ENCODE measurements at places on chromosomes 7 and 10.

DNA sequence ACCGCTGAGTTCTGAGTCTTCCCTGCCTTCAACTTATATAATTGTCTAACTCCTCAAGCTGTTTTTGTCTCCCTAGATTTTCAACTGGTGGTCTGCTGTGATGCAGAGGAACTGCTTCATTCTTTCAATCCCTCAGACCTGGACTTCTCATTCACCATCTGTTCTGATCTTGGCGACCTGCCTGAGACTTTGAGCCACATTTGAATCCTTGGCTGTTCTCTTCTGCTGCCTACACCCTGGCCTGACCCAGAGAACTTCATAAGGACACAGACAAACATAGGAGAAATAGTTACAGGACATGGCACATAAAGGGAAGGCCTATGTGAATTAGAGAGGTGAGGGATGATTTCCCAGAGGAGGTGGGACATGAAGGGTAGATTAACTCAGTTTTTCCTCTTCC, 326.7 kb downstream of the PTEN start:
- no peak for DNase-seq

DNA sequence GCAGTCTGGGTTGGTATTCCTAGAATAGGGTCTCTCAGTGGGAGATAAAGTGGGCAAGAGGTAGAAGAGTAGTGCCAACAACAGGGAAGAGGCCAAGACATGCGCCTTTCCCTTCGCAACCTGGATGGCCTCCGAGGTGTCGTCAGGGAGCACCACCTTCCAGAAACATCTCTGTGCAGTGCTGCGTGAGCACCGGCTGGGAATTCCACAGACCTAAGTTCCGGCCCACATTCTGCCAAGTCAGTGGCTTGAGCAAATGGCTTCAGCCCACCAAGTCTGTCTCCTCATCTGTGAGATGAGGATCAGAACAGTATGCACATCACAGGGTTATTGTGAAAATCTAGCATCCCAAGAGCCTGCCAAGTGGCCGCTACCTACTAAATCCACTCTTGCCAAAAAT, 40.6 kb downstream of the CCDC3 start:
- DNase-seq, result no peak

DNA sequence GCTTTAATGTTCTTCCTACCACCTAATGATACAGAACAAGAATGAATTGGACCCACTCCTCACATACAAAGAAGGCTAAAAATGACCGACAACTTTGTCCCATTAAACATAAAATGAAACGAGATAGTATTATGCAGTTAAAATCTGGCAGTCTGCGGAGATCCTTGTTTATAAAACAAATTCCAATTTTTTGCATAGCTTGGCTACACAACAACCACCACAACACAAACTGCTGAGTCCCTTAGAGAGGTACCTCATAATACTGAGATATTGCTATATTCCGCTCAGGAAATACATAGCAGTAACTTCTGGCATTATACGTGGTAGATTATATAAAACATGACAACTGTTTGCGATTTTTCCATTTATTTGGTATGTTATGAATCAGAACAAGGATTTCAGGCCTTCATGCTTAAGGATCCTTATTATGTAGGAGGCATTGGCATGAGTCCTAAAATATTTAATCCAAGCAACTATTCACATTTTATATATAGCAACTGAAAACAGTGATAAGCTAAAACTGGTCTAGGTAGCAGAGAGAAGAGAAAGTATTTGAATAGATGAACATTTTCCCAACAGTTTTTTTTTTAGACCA, 96.0 kb downstream of the ANK3 start:
- DNase-seq, result peak; percentile 36

- peak; percentile 99 for DNase-seq
Measured at GRCh38 chr7:36115448-36116321, 37.4 kb upstream of the EEPD1 start.

DNA sequence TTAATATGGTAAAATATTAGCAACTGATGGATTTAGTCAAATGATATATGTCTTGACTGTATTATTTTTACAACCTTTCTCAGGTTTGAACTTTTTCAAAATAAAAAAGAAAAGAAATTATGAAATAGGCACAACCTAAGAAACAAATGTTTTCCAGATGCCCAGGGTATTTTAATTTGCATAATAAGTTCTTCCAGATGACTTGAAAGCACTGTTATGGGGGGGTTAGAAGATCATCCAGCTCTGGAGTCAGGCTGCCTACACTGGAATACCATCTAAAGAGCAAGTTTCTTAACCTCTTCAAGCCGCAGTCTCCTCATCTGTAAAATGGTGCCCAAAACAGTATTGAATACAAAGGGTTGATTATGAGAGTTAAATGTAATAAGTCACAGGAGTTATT, 32.1 kb downstream of the CREB3L2 start:
- DNase-seq, result no peak

- DNase-seq, result no peak
Measured at GRCh38 chr10:29823553-29824080, 188.8 kb upstream of the SVIL start.

DNA sequence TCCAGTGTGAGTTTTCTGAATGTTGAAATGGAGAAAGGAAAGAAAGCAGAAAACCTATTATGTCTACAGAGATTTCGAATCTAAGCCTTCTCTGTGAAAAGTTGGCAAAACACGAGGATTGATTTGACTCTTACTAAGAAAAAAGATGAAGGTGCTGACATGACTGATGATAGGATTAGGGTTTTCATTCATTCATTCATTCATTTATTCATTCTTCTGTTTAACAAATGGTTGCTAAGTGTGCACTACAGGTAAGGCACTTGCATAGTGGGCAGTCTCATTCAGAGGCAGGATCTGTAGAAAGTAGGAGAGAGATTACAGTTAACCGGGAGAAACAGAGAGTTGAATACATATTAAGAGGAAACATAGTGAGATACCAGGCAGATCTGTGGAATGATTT, 137.1 kb downstream of the ZNF365 start:
- DNase-seq, result no peak

- DNase-seq, result no peak
Measured at GRCh38 chr10:131242007-131242406, 69.5 kb downstream of the TCERG1L start.

DNA sequence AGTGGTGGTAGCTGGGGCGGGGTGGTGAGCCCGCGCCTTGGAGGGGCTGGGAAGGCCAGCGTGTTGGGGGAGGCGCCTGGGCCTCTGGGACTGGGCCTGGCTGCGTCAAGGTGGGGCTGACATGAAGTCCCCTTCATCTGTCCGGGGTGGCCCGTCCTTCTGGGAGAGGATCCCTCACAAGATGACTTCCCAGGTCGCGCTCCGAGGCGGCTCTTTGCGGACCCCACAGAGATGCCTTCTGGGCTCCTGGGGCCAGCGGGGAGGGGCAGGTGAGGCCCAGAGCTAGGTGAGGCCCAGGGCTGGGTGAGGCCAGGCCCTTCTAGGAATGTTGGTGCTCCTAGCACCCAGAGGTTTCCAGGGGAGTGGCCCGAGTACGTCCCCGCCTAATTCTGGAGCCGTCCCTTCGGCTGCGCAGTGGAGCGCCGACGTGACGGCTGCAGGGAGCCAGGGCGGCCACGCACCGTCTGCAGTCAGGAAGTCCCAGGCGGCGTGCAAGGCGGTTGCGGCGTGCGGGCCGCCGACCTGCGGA, 58.2 kb upstream of the NUPR2 start:
- no peak for DNase-seq

DNA sequence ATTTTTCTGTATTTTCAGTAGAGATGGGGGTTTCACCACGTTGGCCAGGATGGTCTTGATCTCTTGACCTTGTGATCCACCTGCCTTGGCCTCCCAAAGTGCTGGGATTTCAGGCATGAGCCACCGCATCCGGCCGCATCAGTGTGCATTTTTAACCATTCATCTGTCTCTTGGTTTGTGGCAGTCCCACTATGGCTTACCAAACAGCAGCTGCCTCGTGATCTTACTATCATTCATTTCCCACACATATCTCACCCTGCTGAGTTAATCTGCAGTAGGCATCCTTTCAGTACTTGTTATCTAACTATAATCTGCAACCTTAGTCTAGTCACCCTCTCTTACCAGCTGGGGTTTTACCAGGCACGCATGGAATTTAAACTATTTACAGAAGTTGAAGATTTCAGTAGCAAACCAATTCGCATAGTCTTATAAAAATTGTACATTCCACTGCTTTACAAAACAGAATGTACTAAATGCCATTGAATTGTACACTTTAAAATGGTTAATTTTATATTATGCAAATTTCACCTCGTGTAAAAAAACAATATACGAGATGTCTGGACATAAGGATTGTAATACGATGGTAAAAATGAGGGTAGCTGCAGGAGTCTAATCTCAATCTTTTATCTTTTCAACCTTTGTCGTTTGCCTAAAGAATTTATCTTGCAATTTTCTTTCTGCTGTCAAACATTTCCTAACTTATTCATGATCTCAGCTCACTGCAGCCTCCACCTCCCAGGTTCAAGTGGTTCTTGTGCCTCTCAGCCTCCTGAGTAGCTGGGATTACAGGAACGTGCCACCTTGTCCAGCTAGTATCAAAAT, 4.6 kb upstream of the TBC1D12 start:
- peak; percentile 28 for DNase-seq

GRCh38 chr7:23247603-23248335, 1.2 kb downstream of the GPNMB start:
- no peak for DNase-seq

GRCh38 chr10:130493446-130494145, 357.4 kb downstream of the GLRX3 start:
- no peak for DNase-seq

DNA sequence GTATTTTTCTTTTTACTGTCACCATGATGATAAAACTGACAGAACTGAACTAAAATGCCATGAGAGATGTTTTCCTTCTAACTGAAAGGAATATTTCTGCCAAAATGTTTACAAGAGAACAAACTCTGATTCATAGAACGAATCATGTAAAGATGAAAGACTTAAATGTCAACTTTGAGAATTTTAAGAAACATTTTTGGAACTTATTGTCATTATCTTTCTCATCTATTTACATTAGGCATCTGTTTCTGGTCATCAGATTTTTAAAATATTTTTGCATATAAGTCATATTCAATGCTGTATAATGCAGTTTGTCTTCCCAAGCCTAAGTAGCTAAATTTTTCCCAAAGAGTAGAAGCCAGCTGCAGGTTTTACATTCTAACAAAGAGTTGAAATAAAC, 358.5 kb downstream of the TFEC start:
- peak; percentile 73 for DNase-seq

DNA sequence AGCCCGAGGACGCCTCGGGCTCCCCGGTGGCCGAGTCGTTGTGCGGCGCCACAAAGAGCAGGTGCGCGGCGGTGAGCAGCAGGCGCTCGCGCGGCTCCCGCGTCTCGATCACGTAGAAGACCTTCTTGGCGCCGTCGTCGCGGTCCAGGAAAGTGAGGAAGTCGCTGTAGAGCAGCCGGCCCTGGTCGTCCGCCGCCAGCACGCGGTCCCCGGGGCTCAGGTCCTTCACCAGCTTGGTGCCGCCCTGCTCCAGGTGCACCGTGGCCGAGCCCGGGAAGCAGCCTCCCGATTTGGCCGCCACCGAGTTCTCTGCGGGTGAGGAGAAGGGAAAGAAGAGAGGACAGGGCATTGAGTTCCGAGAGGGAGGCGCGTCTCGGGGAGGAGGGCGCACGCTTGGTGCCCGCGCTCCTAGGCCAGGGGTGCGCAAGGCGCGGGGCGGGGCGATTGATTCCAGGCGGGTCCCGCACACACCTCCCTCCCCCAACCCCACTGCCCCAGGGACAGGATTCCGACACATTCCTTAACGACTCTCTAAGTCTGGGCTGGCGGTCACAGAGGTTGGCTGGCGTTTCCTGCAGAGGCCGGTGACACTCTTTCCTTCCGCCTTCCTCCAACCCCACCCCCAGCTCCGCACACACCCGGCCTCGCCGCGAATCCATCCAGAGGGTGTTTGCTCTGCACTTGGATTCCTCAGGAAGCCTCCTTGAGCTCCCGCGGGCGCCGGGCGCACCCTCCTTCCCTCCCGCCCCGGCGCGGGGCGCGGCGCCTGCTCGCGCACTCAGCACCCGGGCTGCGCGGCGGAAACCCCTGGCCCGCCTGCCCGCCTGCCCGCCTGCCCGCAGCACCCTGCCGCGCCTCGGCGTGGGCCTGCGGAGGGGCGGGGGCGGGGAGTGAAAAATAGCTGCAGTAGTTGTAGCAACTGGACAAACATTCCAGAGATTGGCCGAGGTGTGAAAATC, 8.6 kb downstream of the SHH start:
- no peak for DNase-seq

DNA sequence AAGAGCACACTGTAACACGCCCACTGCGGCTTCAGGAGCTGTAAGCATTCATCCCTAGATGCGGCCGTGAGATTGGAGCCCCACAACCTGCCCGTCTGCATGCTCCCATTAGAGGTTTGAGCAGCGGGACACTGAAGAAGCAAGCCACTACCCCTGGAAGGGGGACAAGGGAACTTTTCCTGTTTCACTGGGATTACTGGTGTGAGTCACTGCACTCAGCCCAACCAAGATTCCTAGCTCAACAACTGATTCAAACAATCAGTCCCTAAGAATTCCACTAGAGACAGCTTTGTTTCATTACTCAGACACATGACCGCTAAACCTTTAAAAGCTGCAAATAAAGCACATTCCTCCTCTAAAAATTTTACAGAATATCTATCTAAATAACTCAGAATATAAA, 69.8 kb downstream of the ORC5 start:
- DNase-seq, result peak; percentile 64

- no peak for DNase-seq
Measured at GRCh38 chr7:20932785-20933527, 146.3 kb upstream of the SP8 start.

GRCh38 chr7:78558566-78558965, 760.0 kb downstream of the PHTF2 start:
- DNase-seq, result no peak

DNA sequence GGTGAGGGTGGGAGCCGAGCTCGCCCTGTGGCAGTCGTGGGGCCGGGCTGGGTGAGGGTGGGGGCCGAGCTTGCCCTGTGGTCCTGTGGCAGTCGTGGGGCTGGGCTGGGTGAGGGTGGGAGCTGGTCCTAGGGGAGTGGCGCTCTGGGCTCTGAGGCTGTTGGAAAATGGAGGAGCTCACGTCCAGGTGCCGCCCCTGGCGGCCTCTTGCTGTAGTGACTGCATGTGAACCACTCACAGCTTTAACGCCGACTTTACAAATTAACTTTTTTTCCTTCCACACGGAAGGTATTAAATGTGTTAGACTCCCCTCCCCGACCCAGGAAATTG, 312.6 kb downstream of the WDR37 start:
- no peak for DNase-seq

GRCh38 chr7:94510582-94511496, 1.2 kb downstream of the CASD1 start:
- DNase-seq, result peak; percentile 19

DNA sequence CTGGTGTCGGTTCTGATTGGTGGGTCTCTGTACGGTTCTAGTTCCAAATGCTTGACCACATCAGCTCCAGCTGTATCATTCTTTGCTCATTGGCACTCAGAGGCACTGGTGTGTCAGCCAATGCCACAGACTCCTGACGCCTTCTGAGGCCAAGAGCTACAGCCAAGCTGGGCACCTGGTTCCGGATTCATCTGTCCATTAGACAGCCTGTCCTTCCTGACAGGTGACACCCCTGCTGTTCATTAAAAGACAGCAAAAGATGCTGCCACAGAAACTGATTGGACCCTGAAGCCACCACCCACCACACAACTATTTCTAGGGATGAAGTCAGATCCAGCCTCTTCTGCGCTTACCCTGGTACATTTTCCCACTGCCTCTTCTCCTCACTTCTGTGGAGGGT, 35.6 kb downstream of the COL13A1 start:
- no peak for DNase-seq
